ENCODE measurements at places on chromosomes 3 and 15.

DNA sequence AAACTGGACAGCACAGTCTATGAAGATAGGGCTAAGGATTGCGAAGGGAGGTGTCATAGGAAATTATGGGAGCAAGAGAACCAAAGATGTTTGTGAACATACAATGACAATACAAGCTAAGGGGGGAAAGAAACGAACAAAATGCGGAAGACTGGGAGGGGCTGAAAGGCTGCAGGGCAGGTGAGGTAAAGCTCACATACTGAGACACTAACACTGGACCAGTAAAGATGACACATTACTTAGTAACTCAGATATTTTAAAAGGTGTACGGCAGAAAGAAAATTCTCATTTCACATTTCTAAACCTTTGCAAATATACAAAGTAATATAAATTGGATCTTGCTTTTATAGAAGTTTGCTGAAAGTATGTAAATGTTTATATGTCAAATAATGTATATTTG lies 10.1 kb downstream of the CLDND1 start:
- no peak for DNase-seq

DNA sequence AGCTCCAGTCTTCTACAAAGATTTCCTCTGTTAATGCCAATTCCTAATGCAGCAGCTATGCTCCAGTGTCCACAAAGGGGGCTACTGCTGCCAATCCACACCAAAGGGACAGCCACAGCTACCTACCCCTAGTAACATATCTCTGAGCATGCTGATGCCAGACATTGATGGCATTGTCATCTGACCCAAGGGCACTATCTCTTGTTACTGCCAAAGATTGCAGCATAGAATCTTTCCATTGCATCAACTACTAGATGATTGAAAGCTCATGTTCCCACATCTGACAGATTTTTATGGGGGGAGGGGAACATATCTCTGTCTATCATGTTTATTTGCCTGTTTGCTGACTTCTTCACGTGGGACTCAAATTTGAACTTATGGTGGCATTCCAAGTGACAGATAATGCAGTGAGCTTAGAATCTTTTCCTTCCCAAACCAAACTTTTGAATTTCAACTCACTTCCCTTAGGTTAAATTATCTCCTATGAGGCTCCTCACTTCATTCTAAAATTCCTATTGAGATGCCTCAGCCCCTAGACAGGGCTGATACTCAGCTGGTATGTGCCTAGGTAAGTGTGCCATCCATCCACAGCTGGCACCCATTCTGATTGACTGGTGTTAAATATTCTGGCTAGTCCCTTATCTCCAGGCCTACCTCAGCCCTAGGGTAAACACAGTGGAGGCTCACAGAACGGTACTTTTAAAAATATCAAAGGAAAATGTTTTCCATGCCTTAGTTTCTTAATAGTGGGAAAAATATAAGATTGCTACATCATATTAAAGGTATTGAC lies 100.3 kb downstream of the STRIT1 start:
- no peak for DNase-seq

DNA sequence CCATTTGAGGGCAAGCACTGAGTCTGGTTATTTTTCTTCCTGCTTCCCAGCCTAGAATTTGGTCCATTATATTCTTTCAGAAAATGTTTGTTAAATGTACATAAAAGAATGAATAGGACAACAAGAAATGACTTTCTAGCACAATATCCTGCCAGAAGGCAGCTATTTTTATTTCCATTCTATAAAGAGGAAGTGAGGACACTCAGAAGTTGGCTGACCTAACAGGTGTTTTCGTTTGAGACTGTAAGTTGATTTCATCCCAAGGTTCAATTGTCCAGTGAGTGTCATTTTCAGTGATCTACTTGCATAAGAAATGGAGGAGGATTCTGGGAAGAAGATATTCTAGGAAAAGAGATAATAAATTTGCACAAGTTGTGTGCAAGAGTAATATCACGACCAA lies 191.9 kb upstream of the POU1F1 start:
- no peak for DNase-seq

DNA sequence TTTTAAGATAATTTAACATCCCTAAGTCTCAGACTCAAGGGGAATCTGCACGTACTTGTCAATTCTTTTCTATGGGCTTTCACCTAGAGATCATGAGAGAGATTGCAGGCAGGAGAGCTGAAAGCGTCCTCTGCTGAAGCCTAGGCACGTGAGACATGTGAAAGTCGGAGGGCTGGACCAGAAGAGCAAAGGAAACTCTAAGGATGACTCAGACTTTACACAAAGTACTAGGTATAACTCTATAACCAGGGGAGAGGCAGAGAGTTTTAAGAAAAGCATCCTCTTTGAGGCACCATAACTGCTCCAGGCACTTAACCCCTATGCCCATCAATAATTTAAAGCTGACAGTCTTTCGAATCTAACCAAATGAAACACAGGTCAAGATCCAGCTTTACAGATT lies 436.6 kb downstream of the VGLL3 start:
- no peak for DNase-seq

- no peak for DNase-seq
Observed at GRCh38 chr3:3665546-3665945, 133.7 kb upstream of the LRRN1 start.

DNA sequence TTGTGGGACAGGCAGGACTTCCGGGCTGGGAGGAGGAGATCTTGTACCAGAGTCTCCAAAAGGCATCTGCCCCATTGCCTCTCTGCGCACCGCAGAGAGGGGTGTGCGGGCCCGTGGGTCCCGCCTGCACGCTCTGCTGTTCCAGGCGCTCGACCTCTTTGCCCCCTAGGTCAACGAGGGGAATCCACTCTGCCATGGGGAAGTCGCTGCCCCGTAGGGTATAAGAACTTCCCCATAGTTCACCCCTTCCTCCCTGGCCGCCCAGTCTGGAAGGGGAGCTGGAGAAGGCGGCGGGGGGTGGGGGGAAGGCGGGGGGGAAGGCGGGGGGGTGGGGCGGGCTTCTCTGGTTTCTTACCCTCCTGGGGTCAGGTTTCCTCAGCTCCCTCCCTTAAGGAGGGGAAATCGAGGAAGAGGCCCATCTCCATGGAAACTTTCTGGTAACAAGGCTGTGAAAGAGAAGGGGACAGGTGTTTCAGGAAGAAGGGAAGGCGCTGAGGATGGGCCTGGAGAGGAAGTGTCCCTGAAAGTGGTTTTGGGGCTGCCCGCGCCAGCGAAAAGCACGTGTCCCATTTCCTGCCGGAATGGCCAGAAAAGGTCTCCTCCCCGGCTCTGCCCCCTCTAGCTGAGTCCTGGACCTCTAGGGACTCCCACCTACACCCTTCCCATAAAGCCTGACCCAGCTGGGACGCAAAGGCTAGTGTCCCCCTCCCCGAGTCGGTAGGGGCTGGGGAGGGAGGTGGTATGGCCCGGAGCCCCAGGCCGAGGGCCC lies 27.5 kb downstream of the NR1I2 start:
- no peak for DNase-seq

GRCh38 chr3:182124716-182125115 lies 413.0 kb downstream of the SOX2 start:
- DNase-seq = no peak

DNA sequence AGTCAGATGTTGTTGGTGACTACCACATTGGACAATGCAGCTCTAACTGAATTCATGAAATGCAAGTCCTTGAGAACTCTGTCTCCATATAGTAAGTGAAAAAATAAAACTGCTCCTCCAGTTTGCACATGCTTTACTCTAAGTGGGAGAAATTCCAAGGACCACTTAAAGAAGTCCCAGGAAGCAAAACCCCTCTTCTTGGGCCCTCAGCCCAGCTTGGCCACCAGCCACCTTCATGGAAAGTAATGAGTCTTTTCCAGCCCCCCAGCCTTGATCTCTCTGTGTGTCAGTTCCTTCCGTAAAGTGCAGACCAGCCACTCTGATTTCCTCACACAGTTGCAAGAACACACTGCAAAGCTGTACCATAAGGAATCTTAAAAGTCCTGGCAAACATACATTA lies 34.5 kb downstream of the DAPK2 start:
- no peak for DNase-seq

DNA sequence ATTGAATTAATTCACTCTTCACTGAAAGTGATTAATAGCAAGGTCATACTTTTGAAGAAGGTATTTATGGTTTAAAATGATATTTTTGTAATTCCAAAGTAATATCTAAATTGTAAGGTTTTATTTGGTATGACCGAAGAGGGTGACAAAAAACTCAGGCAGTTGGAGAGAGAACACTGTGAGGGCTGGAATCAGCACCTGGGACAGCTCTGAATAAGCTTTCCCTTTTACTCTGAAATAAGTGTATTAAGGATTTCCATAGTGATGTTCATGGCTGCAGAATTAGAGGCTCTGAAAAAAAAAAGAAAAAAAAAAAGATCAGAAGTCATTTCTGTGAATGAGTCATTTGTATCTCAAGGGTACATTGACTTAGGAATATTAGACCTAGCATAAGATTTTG lies 299.5 kb downstream of the IL5RA start:
- no peak for DNase-seq

DNA sequence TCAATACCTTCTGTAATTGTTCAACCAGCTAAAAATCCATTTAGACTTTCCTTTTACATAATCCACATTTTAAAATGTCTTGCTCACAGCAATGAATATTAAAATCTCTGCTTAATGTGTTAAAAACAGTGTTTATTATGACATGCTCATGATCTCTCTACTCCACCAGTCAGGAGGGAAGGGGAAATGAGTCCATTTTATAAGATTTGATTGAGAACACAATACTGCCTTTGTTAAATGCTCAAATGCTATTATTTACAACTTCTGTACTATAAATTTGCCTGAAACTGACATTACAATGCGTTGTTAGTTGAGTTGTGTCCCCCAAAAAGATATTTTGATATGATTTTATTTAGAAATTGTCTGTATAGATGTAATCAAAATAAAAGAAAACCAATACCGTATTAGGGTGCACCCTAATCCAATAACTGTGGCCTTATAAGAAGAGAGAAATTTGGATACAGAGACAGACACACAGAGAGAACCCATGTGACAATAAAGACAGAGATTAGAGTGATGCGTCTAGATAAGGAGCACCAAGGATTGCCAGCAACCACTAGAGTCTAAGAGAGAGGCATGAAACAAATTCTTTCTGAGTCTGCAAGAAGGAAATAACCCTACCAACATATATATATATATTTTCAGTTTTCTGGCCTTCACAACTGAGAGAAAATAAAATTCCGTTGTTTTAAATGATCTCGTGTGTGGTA lies 9.1 kb upstream of the PLSCR4 start:
- no peak for DNase-seq

DNA sequence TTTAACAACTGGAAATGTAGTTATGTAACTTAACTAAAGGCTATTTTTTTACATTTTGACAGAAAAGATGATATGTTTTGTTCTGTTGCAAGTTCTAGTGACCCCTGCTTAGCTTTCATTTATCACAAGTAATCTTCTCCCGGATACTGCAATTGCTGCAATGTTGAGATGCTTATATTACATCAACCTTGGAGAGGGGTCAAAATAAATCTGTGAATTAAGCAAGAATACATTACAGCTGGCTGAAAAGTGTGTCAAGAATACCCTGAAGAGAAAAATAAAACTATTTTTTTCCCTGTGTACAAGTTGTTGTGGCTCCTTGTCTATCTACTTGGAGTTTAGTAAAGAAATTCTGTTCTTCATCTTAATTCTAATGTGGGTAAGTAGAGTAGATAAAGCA lies 232.1 kb upstream of the GOLIM4 start:
- DNase-seq = no peak

DNA sequence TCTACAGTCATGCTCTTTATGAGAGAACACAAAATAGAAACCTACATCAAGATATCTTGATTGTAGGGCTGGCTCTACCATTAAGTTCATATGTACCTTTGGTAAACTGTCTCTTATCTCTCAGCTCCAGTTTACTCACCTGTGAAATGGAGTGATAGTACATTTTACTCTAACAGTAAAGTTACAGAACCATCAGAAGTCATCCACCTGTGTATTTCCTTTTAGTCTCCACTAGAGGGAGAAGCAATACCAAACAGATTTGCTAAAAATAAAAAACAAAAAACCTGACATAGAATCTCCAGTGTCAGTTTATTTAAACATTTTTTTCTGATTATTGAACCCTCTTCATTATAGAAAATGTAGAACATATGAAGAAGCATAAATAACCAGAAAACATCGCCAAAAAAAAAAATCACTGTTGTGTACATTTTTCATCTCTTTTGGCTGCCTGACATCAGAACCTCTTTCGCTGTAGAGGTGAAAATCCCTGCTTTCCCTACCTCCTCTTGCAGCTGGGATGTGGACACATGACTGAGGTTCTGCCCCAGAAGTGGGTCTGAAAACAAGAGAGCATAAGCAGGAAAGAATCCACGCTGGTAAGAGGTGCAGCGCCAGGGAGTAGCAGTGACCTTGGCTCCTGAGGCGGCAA lies 48.7 kb upstream of the WDR72 start:
- peak; percentile 2 for DNase-seq

DNA sequence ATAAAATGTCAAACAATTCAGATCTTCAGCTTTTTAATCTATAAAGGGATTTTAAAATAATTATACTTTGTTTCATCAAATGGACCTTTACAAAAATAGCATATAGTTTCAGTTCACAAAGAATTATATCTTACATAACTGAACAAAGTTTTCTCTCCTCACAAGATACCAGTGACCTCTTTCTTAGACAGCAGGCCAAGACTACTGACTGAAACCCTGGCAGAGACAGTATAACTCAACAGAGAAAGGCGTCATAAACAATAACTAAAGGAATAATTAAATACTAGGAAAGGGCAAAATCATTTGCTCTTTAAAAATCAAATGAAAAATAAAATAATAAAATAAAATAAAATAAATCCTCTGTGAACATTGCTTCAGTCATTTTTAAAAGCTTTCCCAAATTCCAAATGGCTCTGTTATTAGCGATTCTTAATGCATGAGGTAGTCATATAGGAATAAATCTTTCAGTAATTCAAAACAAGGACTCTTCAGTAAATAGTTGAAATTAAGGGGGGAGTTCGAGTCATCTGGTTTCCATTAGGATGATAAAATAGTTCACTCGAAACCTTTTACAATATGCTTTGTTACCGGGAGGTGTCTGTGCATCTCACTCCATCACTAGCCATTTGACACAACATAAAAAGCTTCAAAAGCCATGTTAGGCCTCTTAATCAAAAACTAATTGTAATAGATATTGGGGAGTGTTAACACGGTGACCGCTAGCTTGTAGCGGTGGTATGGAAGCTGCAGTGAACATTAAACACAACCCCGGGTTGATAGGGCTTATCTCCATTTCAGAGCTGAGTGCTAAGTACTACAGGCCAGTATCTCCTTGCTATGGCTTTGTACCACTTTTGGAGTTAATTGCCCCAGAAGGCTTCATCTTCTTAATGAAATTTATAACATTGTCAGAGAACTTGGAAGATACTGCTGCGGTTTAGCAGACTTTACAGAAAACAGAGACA lies 142.9 kb upstream of the NR2F2 start:
- DNase-seq = no peak
